Motor neuron (in vitro differentiated cells): ENCODE measurements at places on chromosomes 12 and 14.

GRCh38 chr12:24378548-24379407, 429.3 kb upstream of the SOX5 start:
- ATAC-seq, result peak; percentile 80

- peak; percentile 27 for ATAC-seq
These were observed 51.0 kb upstream of the PRB2 start for GRCh38 chr12:11446372-11446771.

DNA sequence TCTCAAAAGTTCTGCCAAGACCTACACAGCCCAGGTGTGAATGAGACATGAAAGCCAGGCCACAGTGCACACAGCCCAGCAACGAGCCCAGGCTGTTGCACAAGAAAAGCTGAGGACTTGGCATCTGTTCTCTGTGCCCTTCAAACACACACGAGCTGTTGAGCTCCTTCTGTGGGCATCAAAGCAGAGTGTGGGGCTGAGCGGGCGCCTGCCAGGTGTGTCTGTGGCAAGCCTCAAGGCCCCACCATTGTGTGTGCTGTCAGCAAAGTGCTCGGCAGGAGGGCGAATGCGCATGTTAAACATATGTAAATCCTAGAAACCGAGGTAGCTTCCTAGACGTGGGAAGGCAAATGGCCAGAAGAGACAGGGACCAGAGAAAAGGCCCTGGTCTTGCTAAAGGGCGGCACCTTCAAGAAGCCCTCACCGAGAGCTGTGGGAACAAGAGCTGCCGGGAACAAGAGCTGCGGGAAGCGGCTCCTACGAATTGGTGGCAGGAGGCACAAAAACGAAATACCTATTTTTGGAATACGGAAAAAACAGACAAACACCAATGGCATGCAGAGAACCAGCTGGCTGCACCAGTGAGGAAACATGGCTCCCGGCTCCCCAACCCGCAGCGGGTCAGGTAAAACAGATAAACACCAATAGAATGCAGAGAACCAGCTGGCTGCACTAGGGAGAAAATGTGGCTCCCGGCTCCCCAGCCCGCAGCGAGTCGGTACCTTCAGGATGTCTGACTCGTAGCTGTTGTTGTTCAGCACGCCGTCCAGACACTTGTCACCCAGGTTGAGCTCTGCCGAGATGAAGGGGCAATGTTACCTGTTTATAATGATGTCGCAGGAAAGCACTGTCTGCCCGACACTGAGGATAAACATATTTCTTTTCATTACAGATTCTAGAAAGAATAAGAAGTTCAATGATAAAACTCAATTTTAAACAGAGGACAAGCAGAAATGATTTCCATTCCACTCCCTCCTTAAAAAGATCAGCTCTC, 19.0 kb upstream of the GOLGA3 start:
- ATAC-seq, result peak; percentile 79

DNA sequence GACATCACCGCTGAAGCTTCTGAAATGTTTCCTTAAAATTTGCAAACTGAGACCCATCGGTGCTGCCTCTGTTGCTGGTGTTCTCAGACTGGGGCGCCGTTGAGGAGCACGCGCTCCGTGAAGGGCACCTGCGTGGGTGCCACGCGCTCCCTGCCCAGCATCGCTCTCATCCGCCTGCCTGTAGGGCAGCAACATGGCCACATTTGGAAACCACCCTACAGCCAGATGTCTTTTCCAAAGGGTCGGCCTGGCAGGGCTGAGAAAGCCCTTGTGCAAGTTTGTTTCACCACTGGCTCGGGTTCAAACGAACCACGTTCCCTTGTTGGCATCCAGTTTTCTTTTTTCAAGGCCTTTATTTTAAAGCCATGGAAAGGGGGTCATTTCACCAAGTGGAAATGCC, 13.9 kb downstream of the ADGRD1 start:
- no peak for ATAC-seq

DNA sequence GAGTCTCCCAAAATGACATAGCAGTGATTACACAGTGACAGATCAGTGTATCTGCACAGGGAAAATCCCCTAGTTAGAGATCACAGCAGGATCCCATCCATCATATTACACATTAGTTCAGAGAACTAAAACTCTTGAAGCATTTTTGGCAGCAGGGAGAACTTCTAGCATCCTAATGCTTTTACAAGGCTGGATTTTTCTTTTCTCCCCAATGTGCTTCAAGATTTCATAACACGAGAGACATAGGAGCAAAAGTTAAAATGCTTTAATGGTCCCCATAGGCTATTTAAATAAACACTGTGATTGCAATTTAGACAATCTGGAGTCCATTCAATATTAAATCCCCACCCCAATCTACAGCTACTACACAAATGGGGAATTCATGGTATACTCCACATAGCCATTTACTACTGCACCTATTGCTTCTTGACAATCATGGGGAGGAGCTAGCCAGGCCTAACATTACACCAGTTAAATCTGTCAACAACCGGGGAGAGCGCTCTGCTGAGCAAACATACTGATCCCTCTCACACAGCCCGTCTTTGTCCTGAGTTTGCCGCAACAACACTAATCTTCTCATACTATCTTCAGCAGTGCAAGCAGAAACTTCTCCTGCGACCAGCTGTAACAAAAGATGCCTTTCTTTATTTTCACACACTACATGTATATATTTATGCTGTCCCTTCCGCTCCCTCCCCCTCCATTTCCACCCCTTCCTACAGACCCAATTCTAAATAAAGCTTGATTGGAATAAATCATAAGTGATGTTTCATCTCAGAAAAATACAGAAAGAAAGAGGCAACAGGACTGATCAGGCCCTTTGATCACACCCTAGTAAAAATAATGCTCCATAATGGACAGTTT, 120.3 kb upstream of the SOX5 start:
- no peak for ATAC-seq

DNA sequence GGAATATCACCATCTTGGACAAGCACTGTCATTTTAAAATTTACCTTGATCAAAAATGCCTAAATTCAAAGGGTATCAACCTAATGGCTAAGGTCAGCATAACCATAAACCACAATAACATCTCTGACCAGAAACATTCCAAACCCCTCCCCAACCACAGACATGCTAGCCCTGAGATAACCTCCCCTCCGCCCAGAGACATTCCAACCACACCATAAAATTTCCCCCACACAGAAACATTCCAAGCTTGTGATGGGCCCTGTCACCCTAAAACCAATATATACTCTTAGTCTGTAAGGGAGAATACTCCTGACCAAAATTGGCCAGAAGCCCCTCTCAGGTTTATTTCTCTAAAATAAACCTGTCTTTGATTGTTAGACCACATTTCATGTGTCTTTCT, 17.7 kb downstream of the EPYC start:
- ATAC-seq, result no peak

- no peak for ATAC-seq
These were observed 67.9 kb upstream of the ATF1 start for GRCh38 chr12:50695961-50696360.
